ENCODE measurements at places on chromosomes 1 and 21. TPM values are rescaled to one million over a fixed set of nuclear protein-coding genes. Genes with fewer than 3 reads are reported as not detected.

DNA sequence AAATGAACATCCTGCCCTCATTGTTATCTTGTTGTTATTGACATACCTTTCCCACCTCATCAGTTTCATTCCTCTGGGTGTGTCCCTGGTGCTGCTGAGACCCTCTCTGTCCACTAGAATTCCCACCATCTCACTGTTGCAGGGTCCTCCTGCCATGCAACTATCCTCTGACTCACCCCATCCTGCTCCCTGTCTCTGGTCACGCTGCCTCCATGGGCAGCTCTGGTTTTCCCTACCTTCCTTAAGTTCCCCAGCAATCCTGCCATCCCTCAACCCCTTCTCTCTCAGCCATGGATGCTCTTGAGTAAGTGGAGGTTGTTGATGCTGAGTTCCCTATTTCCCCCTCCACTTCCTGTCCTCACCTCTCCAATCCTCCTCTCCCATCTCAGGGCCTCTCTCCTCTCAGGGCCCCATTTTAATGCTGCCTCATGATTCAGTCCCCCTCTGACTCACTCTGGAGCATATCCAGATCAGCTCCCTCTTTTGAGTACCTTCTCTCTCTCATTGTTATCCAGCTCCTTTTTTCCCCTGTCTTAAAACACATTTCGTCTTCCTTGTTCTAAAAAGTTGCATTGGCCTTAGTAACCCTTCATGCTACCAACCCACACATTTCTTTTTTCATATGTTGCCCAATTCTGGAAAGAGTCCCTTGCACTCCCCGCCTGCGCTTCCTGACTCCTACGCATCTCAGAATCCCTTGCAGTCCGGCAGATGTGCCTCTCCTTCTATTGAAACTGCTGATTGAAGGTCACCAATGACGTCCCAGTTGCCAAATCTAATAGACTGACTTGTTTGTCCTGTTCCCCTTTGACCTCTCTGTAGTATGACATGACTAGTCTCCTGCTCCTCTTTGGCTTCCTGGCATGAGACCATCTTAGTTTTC is 92.0 kb downstream of the CNIH3 start:
- H3K4me1 ChIP-seq = no peaks in the 10 kb centered on the region
- peaks cover 5% of the 10 kb centered on the region for H3K27me3 ChIP-seq
- no peak overlapping the region for H3K4me3 ChIP-seq

GRCh38 chr1:109255097-109255651 is 5.8 kb downstream of the CELSR2 start:
- H3K27ac ChIP-seq = peak overlapping the region; percentile 60
- no peak for DNase-seq
- peak overlapping the region; percentile 55 for H3K4me3 ChIP-seq
- no peaks in the 10 kb centered on the region for H3K36me3 ChIP-seq

DNA sequence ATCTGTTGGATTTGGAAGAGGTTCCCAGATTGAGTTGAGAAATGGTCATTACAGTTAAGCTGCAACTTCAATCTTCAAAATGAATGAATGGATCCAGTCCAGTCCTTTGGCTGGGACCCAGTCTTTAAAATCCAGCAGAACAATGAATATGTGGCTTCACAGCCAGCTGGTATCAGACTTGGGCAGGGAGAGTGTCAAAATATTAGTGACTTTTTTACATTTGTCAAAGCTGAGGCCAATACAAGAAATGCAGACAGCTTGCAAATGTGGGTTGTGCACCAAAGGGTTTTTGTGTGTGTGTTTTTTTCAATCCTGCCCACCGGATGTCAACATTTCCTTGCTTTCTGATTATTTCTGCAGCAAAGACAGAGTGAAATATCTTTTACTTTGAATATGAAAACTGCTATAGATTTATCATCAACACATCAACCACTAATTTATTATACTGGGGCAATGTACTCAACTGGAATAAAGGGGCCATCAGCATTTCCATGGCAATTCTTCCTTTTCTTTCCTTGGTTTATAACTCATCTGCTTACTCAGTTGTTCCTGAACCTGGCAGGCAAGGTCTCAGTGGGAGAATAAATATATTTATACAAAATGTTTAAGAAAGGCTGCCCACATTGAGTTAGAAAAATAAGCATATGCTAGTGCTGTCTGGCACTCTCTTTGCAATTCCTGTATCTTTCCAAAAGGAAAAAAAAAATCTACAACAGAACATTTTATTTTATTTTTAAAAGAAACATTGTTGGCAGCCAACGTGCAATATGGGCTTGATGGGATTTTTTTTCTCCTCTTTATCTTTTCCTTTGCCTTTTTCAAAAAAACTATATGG is 491.6 kb upstream of the C1orf87 start:
- H3K4me1 ChIP-seq = peaks cover 59% of the 10 kb centered on the region
- no peaks in the 10 kb centered on the region for H3K27me3 ChIP-seq
- DNase-seq = no peak
- H3K4me3 ChIP-seq = no peak overlapping the region

The DDR2 gene
- total RNA-seq = 173 TPM

The DNMT3L gene
- not detected for total RNA-seq

Measured in osteocyte (in vitro differentiated cells).